Daoy (cell line): ENCODE measurements at places on chromosomes 2 and 18. TPM values are rescaled to one million over a fixed set of nuclear protein-coding genes. Genes with fewer than 3 reads are reported as not detected.
A peak's percentile ranks its signal among the peaks of the same experiment; 100 is the strongest.

Gene NPHP1
- 4.8 and 7.5 TPM in 2 replicates for total RNA-seq

Gene MROH2A
- total RNA-seq, result 0.21 and 0.80 TPM in 2 replicates

Gene RAB6C
- not detected in 2 replicates for total RNA-seq

Gene KIAA2012
- not detected in 2 replicates for total RNA-seq

DNA sequence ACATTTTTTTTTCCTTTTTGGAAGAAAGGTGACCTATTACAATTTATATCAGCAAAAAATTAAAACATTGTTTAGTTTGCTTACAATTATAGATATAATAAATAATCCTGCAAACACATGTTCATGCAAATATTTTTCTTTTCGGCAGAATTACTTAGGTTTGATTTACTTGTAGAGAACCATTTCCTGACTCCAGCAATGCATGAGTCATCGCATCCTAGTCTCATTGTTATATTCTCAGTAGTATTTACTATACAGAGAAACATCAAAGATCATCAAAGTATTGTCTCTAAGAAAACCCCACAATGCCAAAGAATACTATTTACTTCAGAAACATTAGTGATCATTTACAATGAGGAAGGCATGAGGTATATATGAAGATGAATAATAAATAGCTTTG lies 40.4 kb upstream of the MTIF2 start:
- peak; percentile 44 for DNase-seq

GRCh38 chr2:133790711-133791110 lies 222.4 kb upstream of the NCKAP5 start:
- peak; percentile 30 for DNase-seq

- DNase-seq, result no peak
These were observed 53.7 kb downstream of the TWIST2 start for GRCh38 chr2:238901461-238902057.

- DNase-seq, result peak; percentile 41
These were observed at the start of gene GPR155 for GRCh38 chr2:174486563-174487107. GPR155 (minus strand) TSS chr2:174487029; CDS start chr2:174481956, 5,073 bp downstream.

DNA sequence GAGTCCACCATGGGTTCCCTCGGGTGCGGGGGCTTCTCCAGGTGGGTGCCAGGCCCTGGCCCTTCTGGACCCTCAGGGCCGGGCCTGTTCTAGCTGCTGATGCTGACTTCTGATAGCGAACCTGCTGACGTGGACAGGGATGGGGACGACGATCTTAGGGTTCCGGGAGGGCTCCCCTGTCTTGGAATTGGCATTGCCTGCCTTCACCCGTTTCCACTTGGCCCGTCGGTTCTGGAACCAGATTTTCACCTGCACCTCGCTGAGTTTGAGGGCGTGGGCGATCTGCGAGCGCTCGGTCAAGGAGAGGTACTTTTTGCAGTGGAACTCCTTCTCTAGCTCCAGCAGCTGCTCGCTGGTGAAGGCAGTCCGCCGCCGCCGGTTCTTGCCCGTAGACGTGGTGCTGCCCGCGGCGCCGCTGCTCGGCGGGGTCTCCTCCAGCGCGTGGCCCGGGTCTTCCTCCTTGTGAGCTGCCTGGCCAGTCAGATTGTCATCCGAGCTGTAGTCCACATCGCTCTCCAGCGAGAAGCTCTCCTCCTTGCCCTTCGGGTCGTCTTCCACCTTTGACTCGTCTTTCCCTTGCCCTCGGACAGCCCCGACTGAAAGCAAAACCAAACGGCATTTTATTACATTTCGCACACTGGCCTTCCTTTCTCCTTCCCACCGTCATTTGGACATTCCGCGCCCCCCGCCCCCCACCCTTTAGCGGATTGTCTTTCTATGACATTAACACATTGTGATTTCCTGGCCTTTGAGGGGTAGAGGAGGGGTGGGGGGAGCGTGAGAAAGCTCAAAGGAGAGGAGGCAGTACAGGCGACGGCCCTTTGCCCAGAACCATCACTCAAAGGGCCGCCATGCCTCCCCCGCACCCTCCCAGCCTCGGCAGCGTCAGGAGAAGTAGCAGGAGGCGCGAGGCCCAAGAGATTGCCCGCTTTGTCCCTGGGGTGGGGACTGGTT lies 2.1 kb downstream of the GBX2 start:
- no peak for DNase-seq

DNA sequence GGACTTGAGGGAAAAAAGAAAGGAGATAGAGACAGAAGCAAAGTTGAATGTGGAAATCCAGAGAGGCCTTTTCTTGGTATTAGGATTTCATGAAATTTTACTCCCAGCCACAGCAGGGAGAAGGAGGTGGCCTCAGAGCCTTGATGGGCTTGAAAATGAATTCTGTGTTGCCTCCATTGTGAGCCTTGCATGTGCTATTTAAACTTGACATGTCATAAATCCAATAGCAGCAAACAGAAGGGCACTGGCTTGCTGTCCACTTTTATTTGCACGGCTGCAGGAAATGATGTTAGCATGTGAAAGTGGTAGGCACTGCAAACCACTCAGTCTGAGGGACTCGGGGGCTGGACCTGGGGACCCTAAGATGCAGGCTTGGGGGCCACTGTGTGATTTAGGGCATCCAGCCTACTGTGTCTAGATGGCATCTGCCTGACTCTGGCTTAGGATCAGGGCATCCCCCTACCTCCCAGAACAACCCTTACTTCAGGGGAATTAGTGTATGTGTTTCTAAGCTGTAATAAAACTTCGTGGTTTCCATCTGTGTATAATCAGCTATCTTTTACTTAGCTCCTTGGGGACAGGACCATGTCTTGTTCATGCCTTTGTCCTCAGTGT lies 139.1 kb upstream of the SKOR2 start:
- DNase-seq, result no peak

- DNase-seq, result no peak
These were observed 207.9 kb upstream of the CXCR4 start for GRCh38 chr2:136325844-136326331.

GRCh38 chr18:48053881-48054816 lies 123.7 kb upstream of the SMAD2 start:
- no peak for DNase-seq

DNA sequence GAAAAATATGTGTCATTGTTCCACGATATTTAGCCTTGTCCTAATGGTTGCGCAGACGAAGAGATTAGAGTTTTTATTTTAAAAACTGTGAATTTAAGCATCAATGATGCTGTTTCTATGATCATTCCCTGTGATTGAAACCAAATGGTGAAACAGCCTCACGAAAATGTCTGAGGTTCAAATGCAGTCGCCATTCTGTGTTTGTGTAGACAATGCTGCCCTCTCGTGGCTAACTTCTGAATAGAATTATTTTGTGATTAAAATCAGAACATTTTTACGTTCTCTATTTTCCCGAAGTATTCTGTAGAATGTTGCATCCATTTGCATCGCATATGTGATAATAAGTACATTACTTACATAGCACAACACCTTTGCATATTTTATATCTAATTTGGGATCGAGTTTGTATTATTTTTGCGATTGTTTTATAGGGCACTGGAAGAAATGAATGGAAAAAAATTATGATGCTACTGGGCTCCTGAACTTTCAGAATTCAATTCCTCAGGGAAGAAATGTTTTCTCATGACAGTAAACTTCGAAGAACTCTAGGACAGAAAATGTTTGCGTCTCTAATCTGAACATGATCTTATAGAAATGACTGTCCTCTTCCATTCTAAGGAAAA lies 54.8 kb upstream of the CREB1 start:
- DNase-seq, result peak; percentile 37

DNA sequence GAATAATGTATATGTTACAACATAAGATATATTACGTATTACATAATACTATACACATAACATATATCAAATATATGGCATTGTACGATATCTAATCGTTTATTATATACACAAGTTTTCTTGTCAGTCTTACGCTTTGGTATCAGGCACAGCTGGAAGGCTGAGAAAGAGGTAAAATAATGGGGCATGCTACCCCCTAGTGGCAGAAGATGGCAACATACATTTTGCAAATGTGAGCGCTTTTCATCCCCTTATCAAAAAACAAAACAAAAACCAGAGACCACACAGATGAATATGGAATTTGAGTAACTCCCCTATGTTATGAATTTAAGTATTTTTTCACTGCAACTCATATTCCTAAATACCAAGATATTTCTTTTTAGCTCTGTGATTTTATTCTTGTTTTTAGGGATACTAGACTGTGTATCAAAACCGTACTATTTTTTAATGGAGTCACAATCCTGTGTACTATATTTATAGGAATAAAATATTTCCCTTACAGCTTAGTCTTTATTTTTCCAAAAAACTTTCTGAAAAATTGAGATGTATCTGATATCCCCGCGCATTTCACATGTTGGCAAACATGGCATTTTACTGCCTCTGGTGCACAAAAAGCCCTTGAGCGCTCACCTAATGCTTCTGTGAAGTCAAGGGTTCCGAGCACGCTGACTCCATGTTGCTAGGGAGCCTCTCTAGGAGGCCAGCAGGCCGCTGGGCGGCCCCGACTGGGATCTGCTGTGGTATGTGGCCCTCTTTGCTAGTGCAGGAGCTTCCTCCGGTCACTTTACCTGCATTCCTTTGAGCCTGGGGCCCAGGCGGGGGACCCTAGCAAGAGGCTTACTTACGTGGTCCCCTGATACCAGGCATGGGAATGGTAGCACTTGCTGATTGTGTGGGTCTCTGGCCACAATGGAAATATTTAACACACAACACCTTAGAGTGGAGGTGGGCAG lies 62.5 kb downstream of the SLC4A3 start:
- peak; percentile 66 for DNase-seq

- DNase-seq, result no peak
These were observed 3.9 kb upstream of the GPR75 start for GRCh38 chr2:53863538-53864227.

DNA sequence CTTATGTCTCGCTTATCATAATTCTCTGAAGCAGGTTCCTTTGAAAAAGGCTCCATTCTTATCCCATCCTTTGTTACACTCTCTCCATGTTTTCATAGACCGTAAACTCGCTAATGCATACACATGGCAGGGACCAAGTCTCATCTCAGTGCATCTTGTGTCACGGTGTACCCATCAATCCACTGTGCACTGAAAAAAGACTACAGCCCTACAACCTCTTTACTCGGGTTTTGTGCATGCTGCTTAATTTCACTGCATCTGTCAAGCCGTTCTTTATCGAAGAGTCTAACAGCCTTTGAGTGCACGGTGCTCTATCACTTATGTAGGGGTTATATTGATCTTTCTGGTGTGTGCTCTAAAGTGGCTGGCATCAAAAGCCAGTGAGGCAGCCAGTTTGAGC lies 302.9 kb upstream of the ERBB4 start:
- no peak for DNase-seq
